Activated CD8-positive, alpha-beta memory T cell treated with anti-CD3 and anti-CD28 coated beads, Interleukin-2, amount 10 ng/mL, durations not matched to agents 7 days and 5 days (primary cell): ENCODE measurements at places on chromosomes 1 and 21. TPM values are rescaled to one million over a fixed set of nuclear protein-coding genes. Genes with fewer than 3 reads are reported as not detected.

The PTPN7 gene
- total RNA-seq, result 410 TPM

The CFHR3 gene
- not detected for total RNA-seq

The PFKFB2 gene
- 2.3 TPM for total RNA-seq

The NEXN gene
- 1.4 TPM for total RNA-seq

The TMEM200B gene
- total RNA-seq, result 0.09 TPM

The HTR6 gene
- not detected for total RNA-seq

The MPL gene
- not detected for total RNA-seq

The CCDC185 gene
- total RNA-seq, result not detected

The TFF2 gene
- not detected for total RNA-seq

The PDZK1IP1 gene
- total RNA-seq, result not detected

- no peaks in the 10 kb centered on the region for H3K4me1 ChIP-seq
- no peak overlapping the region for H3K27ac ChIP-seq
- DNase-seq, result no peak
- no peaks in the 10 kb centered on the region for H3K36me3 ChIP-seq
- H3K27me3 ChIP-seq, result no peaks in the 10 kb centered on the region
These were observed 690.7 kb downstream of the NCAM2 start for GRCh38 chr21:21688889-21689288.

DNA sequence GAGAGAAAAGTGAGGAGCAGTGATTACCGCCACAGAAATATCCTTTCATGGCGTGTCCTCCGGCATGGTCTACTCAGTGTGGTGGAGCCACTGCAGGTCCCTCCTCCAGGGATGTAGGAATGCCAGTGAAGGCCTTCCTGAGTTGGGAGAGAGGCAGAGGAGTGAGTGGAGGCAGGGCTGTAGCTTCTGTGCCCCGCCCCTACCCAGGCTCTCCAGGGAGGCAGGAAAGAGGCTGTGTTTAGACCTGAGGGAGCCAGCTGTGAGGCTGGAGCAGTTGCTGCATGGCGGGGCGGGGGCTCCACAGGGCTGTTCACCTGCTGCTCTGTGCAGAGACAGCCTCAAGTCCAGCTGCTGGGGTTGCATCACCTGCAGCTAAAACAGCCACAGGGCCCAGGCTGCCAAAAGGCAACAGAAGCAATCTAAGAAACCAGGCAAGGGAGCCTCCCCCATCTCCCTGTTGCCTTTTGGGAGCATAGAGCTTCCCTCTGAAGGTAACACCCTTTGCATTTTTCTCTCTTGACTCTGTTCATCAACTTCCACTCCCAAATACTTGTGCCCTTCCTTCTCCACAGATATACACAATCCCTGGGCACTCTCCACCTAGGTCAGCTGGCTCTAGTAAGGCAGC, 801 bp upstream of the ANXA9 start:
- H3K4me3 ChIP-seq, result no peak overlapping the region
- H3K27me3 ChIP-seq, result no peaks in the 10 kb centered on the region
- H3K4me1 ChIP-seq, result peaks cover 22% of the 10 kb centered on the region
- no peak for DNase-seq

DNA sequence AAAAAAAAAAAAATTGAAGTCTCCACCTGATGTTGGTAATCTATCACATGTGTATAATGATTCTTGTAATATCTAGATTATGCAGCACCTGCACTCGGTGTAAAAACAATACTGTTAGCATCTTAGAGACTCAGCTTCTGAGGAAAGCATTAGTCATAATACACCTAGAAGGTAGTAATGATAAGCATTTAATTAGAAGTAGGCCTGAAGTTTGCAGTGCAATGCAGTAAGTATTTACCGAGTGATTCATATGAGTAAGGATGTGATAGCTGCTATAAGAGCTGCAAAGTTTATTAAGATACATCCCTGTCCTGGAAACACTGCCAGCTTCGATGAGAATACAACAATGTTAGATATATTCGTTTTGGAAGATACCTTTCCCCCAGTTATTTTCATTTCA, 196.4 kb downstream of the GREM2 start:
- H3K4me3 ChIP-seq, result no peak overlapping the region
- H3K36me3 ChIP-seq, result no peaks in the 10 kb centered on the region
- no peaks in the 10 kb centered on the region for H3K4me1 ChIP-seq
- H3K27me3 ChIP-seq, result no peaks in the 10 kb centered on the region

DNA sequence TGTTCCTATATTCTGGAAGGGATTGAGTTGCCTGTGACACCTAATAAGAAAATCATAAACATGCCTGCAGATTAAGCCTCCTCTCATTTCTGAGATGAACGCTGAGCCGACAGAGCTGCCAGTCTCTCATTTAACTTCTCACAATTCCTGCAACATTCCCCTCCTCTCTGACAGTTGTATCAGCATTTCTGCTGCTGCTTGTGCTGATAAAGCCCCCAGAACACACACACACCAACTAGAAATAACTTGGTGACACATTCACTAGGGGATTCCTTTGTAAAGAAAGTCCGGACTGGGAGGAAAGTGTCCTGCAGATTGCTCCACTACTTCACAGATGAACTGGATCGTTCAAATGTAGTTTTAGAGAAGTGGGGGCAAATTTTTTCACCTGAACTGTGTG, 437.3 kb downstream of the PLA2G4A start:
- H3K4me3 ChIP-seq, result no peak overlapping the region
- no peaks in the 10 kb centered on the region for H3K36me3 ChIP-seq
- no peak overlapping the region for H3K27ac ChIP-seq
- H3K4me1 ChIP-seq, result no peaks in the 10 kb centered on the region
- DNase-seq, result no peak
- H3K27me3 ChIP-seq, result no peaks in the 10 kb centered on the region

- H3K27ac ChIP-seq, result peak overlapping the region; percentile 39
- H3K27me3 ChIP-seq, result no peaks in the 10 kb centered on the region
These were observed 49.0 kb downstream of the LTN1 start for GRCh38 chr21:28943631-28944030.

DNA sequence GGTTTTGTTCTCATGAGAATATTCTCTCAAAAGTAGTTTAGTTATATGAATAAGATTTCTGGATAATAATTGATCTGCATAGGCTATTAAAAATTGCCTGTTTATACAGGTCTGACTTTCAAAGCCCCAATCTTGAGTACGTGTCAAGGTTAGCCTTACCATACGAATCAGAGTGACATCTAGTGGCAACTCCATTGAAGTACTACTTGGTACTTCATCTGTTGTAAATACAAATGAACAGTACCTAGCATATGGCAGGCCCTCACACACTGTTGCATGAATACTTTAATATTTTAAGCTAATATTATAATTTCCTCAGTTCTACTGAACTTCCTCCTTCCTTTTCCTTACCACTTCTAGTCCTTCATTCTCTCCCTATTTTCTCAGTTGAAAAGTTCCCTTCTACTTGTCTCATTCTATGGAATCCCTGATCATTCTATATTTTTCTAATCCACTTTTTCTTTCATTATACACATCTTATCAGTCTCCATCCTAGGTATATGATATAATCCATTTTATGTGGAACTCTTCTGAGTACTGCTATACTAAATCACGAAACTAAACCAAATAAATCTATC, 101.2 kb downstream of the AKT3 start:
- no peak for DNase-seq
- peaks cover 3% of the 10 kb centered on the region for H3K4me1 ChIP-seq
- no peak overlapping the region for H3K4me3 ChIP-seq
- H3K27ac ChIP-seq, result no peak overlapping the region

GRCh38 chr1:18938707-18939070, 17.8 kb downstream of the IFFO2 start:
- H3K27ac ChIP-seq, result no peak overlapping the region
- H3K4me1 ChIP-seq, result peaks cover 15% of the 10 kb centered on the region
- DNase-seq, result no peak
- no peaks in the 10 kb centered on the region for H3K27me3 ChIP-seq

DNA sequence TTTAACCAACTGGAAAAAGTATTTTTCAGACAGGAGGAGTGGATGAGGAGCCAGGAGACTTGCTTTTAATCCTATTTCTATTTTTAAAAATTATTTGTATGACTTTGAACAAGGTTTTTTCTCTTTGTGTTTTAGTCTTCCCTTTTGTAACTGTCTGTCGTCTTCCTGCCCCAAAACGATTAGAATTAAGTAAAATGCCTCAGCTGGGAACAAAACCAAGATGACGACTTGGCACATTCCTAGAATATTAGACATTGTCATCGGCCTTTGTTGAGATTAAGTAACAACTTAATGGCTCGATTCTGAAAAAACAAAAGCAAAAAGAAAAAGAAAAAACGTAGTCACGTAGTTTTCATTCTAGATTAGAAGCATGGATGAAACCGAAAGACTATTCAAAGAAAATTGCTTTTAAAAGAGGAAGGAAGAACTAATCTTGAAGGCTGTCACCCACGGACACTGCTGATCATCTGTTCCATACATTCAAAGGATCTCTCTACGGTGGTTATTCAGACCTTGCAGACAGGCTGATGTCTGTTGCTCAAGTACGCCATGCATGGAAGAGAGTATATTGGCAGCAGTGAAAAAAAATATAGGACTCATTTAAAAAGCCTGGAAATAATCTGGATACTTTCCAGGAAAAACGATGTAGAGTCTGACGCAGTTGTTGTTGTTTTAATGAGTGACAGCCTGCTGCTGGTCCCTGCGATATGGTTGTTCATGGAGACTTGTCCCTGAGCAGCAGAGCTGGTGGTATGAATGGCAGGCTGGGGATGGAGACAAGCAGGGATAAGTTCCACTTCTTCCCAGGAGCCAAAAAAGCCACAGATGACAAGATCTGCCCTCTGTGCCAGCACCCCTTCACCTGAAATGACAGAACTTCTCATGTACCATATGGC, 16.8 kb downstream of the GNG4 start:
- no peak overlapping the region for H3K4me3 ChIP-seq
- no peak overlapping the region for H3K27ac ChIP-seq
- peaks cover 17% of the 10 kb centered on the region for H3K27me3 ChIP-seq
- H3K36me3 ChIP-seq, result no peaks in the 10 kb centered on the region
- peaks cover 9% of the 10 kb centered on the region for H3K4me1 ChIP-seq
- no peak for DNase-seq

GRCh38 chr1:7564137-7564536, 207.0 kb upstream of the VAMP3 start:
- no peak for DNase-seq
- no peaks in the 10 kb centered on the region for H3K4me1 ChIP-seq
- no peaks in the 10 kb centered on the region for H3K27me3 ChIP-seq
- no peak overlapping the region for H3K4me3 ChIP-seq
- H3K36me3 ChIP-seq, result no peaks in the 10 kb centered on the region
- H3K27ac ChIP-seq, result no peak overlapping the region

GRCh38 chr1:163240705-163241104, 38.0 kb upstream of the RGS5 start:
- no peaks in the 10 kb centered on the region for H3K27me3 ChIP-seq
- no peak for DNase-seq
- H3K27ac ChIP-seq, result no peak overlapping the region
- no peaks in the 10 kb centered on the region for H3K4me1 ChIP-seq

DNA sequence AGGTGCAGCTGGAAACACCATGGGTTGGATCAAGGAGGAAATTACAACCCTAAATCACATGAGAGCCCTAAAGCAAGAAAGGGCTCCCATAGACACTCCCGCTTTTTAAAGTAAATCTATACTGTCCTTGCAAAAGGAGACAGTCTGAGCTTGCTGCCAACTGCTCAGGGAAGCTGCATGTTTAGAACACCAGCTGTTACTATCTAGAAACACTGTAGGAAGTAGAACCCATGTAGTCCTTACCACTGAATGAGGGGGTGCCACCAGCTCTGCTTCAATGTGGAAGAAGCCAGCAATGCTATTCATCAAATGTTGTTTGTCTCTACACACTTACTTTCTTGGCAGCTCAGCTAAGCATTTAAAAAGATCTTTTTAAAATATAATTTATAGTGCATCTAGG, 79.8 kb downstream of the PIGK start:
- no peak for DNase-seq
- no peaks in the 10 kb centered on the region for H3K36me3 ChIP-seq
- no peaks in the 10 kb centered on the region for H3K4me1 ChIP-seq
- no peak overlapping the region for H3K4me3 ChIP-seq
- H3K27me3 ChIP-seq, result no peaks in the 10 kb centered on the region

DNA sequence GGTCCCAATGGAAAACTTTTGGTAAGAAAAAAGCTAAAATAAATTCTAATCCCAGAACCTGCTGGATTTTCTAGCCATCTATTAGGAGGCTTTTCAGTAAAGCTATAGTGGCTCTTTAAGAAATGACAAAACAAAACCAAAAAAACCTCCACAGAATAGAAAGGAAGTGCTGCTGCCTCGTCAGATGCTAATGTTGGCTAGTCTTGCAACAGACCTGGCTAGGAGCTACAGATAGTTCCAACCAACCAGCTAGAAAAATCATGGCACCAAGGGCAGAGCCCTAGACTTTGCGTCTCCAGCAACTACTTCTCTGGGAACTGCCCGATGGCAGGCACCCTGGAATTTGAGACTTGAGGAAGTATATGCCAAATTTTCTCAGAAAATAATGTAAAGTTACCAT, 7.6 kb downstream of the CD101 start:
- H3K4me1 ChIP-seq, result peaks cover 28% of the 10 kb centered on the region
- peaks cover 2% of the 10 kb centered on the region for H3K27me3 ChIP-seq
- H3K4me3 ChIP-seq, result peak overlapping the region; percentile 13
- H3K36me3 ChIP-seq, result no peaks in the 10 kb centered on the region

DNA sequence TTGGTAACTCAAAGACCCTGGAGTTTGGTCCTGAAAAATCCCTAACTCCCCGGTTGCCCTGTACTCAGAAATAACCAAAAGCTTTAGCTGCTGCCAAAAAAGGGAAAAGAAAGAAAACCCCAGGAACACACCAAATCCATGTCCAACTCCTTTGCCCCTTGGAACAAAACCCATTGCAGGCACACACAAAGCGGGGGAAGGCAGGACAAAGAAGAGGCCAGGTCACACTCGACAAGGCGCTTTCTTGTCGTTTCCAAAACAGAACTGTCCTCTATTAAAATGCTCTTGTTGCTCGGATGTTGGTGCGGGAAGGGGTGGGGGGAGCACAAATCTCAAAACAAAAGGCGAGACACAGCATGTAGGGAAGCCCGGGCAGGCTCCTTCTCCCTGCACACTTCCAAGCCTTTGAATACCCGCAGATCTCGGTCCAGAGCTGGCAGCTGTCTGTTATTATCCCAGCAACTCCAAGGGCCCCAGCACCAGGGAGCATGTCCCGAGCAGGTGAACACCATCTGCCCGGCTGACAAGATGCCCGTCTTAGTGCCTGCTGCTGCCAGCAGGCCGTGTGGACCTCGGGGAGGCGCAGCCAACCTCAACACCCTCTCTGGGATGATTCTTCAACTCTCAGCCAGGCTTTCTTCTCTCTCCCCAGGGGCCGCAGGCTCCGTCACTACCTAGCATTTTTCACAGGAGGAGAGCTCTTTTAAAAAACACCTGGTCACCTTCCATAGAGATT, 96.4 kb downstream of the SSBP3 start:
- H3K27ac ChIP-seq, result peak overlapping the region; percentile 59
- H3K4me1 ChIP-seq, result peaks cover 49% of the 10 kb centered on the region
- no peak for DNase-seq
- H3K36me3 ChIP-seq, result peaks cover 8% of the 10 kb centered on the region
- H3K27me3 ChIP-seq, result no peaks in the 10 kb centered on the region

DNA sequence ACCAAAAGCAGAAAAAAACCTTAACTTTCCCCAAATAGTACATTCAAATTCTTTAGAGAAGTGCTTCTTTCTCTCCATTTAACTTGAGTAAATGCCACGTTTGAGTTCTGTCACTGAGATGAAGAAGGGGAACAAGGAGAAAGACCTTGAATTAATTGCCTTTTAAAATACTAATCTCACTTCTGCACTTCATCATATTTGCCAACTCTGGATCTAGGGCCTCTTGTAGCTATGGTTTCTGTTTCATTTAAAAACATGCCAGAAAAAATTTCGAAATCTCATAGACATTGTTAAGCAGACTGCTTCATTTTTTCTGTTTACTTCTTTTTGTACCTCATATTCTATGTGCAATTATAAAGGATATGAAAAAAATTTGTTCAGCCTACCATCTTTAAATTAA, 24.6 kb downstream of the MIXL1 start:
- H3K27ac ChIP-seq, result no peak overlapping the region
- no peaks in the 10 kb centered on the region for H3K27me3 ChIP-seq
- no peaks in the 10 kb centered on the region for H3K4me1 ChIP-seq
- H3K36me3 ChIP-seq, result peaks cover 22% of the 10 kb centered on the region
- no peak for DNase-seq
